ENCODE measurements at places on chromosomes 11 and 22.

GRCh38 chr11:104096900-104097299, 60.5 kb downstream of the DDI1 start:
- DNase-seq, result no peak

- no peak for DNase-seq
Observed at GRCh38 chr11:69999721-70000120, 78.4 kb upstream of the ANO1 start.

- no peak for DNase-seq
Observed at GRCh38 chr11:62664405-62665074, 470 bp downstream of the C11orf98 start.

DNA sequence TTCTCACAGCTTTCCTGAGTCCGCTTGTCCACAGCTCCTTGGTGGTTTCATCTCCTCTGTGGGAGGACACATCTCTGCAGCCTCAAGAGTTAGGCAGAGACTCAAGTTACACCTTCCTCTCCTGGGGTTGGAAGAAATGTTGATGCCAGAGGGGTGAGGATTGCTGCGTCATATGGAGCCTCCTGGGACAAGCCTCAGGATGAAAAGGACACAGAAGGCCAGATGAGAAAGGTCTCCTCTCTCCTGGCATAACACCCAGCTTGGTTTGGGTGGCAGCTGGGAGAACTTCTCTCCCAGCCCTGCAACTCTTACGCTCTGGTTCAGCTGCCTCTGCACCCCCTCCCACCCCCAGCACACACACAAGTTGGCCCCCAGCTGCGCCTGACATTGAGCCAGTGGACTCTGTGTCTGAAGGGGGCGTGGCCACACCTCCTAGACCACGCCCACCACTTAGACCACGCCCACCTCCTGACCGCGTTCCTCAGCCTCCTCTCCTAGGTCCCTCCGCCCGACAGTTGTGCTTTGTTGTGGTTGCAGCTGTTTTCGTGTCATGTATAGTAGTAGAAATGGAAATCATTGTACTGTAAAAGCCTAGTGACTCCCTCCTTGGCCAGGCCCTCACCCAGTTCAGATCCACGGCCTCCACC, 11.7 kb downstream of the RASD2 start:
- no peak for DNase-seq

DNA sequence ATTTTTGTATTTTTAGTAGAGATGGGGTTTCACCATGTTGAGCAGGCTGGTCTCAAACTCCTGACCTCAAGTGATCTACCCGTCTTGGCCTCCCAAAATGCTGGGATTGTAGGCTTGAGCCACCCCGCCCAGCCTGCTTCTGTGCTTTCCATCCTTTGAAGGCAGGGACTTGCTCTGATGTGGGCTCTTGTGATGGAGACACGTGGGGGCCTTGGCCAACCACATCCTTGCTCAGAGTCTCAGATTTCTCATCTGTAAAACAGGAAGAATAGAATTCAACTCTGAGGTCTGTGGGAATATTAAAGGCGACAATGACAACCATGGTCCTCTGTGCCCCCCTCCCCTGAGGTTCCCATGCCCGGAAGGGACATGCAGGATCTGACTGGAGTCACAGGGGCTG, 3.8 kb upstream of the GGA1 start:
- no peak for DNase-seq

DNA sequence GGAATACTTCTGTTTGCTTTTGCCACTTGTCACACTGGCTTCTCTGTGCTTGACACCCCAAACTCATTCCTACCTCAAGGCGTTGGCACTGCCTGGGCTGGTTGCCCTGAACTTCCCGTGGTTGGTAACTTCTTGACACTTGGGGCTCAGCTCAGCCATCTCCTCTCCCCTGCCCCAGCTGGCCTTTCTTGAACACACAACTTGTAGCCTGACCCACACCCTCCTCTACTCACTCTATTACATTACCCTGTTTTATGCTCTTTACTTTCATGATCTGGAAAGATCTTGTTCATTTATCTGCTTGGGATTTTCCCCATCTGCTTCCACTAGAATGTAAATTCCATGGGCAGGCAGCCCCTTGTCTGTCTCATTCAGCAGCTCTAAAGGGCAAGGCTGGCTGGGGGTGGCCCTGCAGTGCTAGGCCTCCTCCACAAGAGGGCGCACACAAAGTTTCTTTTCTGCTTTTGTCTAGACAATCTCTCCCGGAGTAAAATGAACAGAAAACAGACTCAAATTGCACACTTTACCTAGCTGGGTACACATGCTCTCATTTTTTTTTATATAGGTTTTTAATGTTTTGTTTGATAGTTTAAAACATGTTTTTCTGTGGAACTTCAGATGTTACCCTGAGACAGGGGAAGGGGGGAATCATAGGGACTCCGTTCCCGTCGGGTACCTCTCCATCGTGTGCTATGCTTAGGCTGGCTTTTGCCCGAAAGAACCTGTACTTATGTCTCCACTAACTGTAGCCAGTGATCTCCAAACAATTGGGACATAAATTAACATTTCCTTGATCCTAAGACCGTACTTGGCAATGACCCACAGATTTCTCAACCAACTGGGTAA, 16.4 kb upstream of the MRGPRX2 start:
- no peak for DNase-seq

GRCh38 chr11:18723991-18724390, 2.0 kb downstream of the IGSF22 start:
- DNase-seq, result no peak

- DNase-seq, result no peak
Observed at GRCh38 chr22:46829941-46830715, 67.7 kb downstream of the TBC1D22A start.

- no peak for DNase-seq
Observed at GRCh38 chr11:19827399-19828135, 114.9 kb downstream of the NAV2 start.

DNA sequence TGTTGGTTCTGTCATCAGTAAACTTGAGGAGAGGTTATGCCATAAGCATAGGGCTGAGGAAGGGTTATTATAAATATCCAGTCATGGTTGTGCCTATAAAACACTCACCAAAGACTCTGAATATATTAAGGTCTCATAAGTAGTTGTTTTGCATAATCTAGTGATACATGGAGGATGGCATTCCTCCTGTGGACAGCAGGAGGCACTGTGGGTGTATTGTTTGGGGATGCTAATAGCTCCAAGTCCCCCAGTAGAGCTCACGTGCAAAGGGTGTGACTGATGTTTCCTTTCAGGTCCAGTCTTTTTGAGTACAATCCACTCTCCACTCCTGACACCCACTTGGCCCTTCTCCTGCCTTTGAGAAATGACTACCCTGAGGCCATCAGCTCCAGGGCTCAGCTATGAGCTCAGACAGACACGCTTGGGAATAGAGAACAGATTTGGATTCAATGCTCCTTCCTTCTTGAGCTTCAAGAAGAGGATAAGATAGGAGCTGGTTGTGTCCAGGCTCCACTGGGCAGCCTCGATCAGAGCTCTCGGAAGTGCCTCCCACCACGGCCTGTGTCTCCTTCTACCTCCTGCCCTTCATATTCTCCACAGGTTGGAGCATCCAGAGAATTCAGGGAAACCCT, 85.2 kb upstream of the IGLL5 start:
- DNase-seq, result no peak

Data from omental fat pad (tissue), 4 donors.